Activated CD4-positive, alpha-beta T cell treated with anti-CD3 and anti-CD28 coated beads, Interleukin-2, amount 10 ng/mL, durations not matched to agents 7 days and 5 days (primary cell): ENCODE measurements at places on chromosomes 5 and 9. TPM values are rescaled to one million over a fixed set of nuclear protein-coding genes. Genes with fewer than 3 reads are reported as not detected.

DNA sequence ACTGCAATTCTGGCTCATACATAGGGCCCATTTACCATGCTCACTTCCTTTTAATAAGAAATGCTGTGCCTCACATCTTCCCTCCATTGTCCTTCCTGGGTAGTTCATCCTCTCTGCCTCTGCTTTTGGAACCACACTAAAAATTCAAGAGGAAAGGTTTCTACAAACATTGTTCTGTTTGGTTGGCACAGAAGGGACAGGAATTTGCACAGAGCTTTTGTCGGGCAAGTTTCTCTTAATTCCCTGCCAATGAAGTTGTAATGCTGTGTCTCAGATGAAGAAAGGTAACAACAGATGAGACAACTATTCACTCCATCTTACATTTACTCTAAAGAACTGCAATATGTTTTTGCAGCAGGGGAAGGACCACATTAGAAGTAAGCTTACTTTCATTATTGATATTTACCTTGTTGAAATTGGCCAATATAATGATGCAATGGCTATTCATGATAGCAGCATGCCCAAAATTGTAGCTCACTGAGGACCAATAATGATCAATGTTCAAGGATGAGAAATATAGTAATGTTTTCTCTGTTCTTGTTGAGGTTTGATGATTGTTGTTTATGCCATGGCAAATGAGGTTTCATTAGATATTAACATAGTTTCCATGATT is 82.5 kb upstream of the HMHB1 start:
- no peak overlapping the region for H3K4me3 ChIP-seq
- H3K27me3 ChIP-seq: peaks cover 2% of the 10 kb centered on the region
- H3K36me3 ChIP-seq: no peaks in the 10 kb centered on the region
- no peak overlapping the region for H3K27ac ChIP-seq

The IL13 gene
- 2.8 TPM for total RNA-seq

DNA sequence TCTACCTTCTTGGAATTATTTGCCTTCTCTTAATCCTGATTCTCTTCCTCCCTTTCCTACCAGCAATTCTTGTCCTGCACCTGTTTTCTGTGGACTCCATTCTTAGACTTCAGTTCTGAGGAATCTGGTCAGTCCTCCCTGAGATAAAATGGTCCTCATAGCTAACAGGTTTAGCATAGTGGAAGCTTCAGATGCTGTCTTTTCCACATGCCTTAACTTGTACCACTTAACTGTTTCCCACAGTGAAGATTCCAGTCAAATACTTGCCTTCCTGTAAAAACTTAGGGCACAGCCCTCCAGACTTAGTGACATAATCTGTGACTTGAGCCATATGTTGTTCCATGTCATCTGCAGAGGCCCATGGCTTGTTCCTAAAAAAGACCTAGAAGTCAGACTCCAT is 261.3 kb downstream of the CWC27 start:
- no peaks in the 10 kb centered on the region for H3K36me3 ChIP-seq
- no peaks in the 10 kb centered on the region for H3K27me3 ChIP-seq
- H3K27ac ChIP-seq: no peak overlapping the region
- no peak overlapping the region for H3K4me3 ChIP-seq
- no peak for DNase-seq

The PROB1 gene
- total RNA-seq: 3.4 TPM

GRCh38 chr9:136567651-136568287 is 21.9 kb upstream of the NOTCH1 start:
- H3K4me1 ChIP-seq: no peaks in the 10 kb centered on the region
- H3K27me3 ChIP-seq: no peaks in the 10 kb centered on the region

The IPPK gene
- 9.6 TPM for total RNA-seq

The RUFY1 gene
- total RNA-seq: 50.5 TPM

The WDR36 gene
- 32.0 TPM for total RNA-seq

DNA sequence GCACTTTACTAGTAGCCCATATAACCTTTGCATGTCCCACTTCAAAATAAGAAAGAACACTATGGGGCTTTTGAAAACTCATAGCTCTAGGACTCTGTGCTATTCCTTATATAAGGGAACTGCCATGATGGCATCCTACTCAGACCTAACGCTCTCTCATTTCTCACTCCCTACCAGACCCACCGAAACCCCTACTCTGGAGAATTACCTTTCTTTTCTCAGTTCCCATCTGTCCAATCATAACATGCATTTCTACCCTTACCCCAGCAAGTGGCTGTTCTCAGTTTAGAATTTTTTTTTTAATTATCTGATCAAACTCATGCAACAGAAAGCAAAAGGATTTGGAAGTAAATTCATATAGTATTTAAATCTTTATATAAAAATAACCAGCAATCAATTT is 27.3 kb downstream of the CARNMT1 start:
- H3K4me1 ChIP-seq: peaks cover 3% of the 10 kb centered on the region
- no peaks in the 10 kb centered on the region for H3K27me3 ChIP-seq
- peaks cover 13% of the 10 kb centered on the region for H3K36me3 ChIP-seq
- no peak overlapping the region for H3K27ac ChIP-seq

GRCh38 chr9:105658351-105658750 is 3.9 kb upstream of the TAL2 start:
- no peak overlapping the region for H3K27ac ChIP-seq
- peaks cover 32% of the 10 kb centered on the region for H3K27me3 ChIP-seq
- H3K36me3 ChIP-seq: no peaks in the 10 kb centered on the region
- peaks cover 6% of the 10 kb centered on the region for H3K4me1 ChIP-seq

DNA sequence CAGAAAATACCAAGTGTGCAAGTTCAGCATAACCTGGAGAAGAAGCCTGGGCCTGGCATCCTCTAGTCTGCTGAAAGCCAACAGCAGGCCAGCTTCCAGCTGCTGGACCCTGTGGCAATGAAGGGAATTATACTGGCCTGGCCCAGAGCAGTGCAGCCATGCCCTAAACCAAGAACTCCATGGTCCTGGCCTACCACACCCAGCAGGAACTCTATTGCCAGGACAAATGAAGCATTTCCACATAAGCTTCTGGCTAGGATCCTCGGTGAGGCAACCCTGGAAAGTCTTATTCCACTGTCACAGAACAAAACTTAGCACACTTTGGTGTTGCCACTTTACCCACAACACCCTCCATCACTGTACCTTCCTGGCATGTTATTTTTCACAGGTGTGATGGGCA is 35.5 kb downstream of the CDK5RAP2 start:
- peaks cover 63% of the 10 kb centered on the region for H3K36me3 ChIP-seq
- H3K4me3 ChIP-seq: no peak overlapping the region
- H3K27me3 ChIP-seq: no peaks in the 10 kb centered on the region
- H3K27ac ChIP-seq: no peak overlapping the region

DNA sequence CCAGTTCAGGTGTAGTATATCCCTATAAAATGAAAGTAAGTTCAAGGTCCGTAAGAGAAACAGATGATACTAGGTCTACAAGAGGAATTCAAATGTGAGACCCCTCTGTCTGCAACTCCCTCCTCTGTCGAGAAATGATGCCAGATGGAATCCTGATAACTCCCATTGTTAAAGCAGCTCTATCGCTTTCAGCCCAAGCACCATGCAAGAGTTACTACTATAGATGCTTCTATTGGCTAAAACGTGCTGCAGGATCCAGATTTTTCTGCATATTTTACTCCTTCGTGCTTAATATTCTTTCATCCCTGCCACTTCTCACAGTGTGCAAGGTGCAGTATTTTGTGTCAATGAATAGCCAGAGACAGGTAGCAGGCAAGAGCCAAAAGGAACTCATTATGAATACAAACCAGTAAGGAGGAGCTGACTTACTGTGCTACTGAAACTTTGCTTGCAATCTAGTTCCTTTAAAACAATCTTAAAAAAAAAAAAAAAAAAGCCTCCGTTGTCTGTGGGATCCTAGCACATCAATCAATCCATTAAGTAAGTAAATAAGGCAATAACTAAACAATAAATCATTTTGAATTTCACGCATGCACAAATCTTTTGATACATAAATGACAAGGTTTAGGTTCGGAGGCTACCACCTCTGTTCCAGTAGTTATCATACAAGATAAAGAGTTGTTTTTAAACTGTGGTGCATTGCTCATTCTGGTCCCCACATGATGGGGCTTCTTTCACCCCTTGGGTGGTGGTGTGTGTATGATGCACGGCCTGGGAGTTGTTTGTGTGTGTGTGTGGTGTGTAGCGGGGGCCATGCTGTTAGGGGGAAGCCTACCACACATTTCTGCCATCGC is 151.1 kb upstream of the MPDZ start:
- no peaks in the 10 kb centered on the region for H3K4me1 ChIP-seq
- DNase-seq: no peak
- no peaks in the 10 kb centered on the region for H3K36me3 ChIP-seq
- no peak overlapping the region for H3K4me3 ChIP-seq

The LPAR1 gene
- not detected for total RNA-seq

- no peak overlapping the region for H3K27ac ChIP-seq
- no peaks in the 10 kb centered on the region for H3K27me3 ChIP-seq
- peaks cover 12% of the 10 kb centered on the region for H3K36me3 ChIP-seq
- no peak overlapping the region for H3K4me3 ChIP-seq
These were observed 31.7 kb downstream of the ZDHHC21 start for GRCh38 chr9:14661421-14662059.

DNA sequence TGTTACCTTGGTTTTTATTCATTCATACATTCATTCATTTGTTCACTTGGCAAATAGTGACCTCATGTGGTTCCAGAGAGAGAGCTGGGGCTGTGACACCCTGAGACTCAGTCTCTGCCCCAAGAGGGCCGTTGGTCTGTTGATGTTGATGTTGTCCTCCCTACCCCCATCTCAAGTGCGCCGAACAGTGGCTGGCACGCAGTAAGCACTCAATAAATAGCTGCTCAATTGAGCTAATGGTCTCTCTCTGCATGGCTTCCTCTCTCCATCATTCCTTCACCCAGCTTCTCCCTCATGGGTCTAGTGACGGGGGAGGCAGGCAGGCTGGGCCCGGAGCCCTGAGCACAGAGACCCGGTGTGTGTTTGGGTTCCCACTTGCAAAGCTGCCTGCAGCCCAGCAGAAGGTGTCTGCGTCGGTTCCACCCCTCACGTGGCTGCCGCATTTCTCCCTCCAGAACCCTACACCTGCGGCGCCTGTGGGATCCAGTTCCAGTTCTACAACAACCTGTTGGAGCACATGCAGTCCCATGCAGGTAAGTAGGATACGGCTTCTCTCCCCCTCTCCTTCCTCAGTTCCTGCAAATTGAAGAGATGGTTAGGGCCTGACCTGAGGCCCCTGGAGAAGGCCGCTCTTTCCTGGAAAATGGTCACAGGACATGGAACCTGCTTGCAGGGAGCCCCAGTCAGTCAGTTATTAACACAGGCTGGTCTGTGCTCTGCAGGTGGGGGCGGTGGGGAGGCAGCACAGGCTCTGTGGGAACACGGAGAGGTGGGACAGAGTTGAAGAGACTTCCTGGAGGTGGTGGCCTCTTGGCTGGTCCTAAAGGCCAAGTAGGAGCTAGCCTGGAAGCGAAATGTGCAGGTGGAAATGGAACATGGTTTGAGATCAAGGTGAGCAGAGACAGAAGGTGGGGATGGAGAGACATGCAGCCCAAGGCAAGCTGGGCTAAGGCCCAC is 42.0 kb downstream of the AMBP start:
- H3K4me3 ChIP-seq: no peak overlapping the region
- no peaks in the 10 kb centered on the region for H3K36me3 ChIP-seq
- no peaks in the 10 kb centered on the region for H3K4me1 ChIP-seq
- DNase-seq: no peak

GRCh38 chr5:45533663-45534062 is 162.5 kb downstream of the HCN1 start:
- DNase-seq: no peak
- H3K4me1 ChIP-seq: no peaks in the 10 kb centered on the region
- no peak overlapping the region for H3K27ac ChIP-seq
- no peaks in the 10 kb centered on the region for H3K36me3 ChIP-seq
- H3K27me3 ChIP-seq: no peaks in the 10 kb centered on the region

DNA sequence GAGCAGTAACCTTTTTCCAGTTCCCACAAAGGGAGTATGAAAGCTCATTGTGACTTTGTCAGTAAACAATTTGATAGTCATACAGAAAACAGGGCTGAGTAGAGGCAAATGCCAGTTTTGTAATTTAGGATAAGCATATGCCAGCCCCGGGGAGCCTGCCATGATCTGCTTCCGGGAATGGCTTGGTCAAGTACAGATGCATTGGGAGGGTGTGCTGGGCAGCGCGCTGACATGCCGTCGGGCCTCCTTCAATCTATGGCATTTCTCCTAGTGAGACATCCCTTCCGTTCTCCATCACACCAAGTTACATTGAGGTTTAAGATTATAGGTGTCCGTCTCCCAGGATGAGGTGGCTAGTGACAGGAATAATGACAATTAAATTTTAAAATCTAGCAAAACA is 48.6 kb downstream of the GNA14 start:
- no peak overlapping the region for H3K4me3 ChIP-seq
- no peaks in the 10 kb centered on the region for H3K36me3 ChIP-seq
- H3K4me1 ChIP-seq: peaks cover 11% of the 10 kb centered on the region
- H3K27ac ChIP-seq: no peak overlapping the region

The ZNF300 gene
- 1.9 TPM for total RNA-seq

The TMC1 gene
- total RNA-seq: not detected

GRCh38 chr9:99489060-99489413 is 267.0 kb downstream of the SEC61B start:
- DNase-seq: no peak
- peaks cover 19% of the 10 kb centered on the region for H3K27me3 ChIP-seq
- no peak overlapping the region for H3K27ac ChIP-seq
- H3K4me1 ChIP-seq: peaks cover 4% of the 10 kb centered on the region
- no peaks in the 10 kb centered on the region for H3K36me3 ChIP-seq

The GABRA1 gene
- total RNA-seq: not detected

The MXD3 gene
- 107 TPM for total RNA-seq

- no peak for DNase-seq
- H3K27ac ChIP-seq: no peak overlapping the region
- peaks cover 1% of the 10 kb centered on the region for H3K4me1 ChIP-seq
- H3K36me3 ChIP-seq: no peaks in the 10 kb centered on the region
- no peak overlapping the region for H3K4me3 ChIP-seq
These were observed 11.2 kb downstream of the GPSM1 start for GRCh38 chr9:136338511-136338910.

The TNFSF15 gene
- total RNA-seq: 2.5 TPM

DNA sequence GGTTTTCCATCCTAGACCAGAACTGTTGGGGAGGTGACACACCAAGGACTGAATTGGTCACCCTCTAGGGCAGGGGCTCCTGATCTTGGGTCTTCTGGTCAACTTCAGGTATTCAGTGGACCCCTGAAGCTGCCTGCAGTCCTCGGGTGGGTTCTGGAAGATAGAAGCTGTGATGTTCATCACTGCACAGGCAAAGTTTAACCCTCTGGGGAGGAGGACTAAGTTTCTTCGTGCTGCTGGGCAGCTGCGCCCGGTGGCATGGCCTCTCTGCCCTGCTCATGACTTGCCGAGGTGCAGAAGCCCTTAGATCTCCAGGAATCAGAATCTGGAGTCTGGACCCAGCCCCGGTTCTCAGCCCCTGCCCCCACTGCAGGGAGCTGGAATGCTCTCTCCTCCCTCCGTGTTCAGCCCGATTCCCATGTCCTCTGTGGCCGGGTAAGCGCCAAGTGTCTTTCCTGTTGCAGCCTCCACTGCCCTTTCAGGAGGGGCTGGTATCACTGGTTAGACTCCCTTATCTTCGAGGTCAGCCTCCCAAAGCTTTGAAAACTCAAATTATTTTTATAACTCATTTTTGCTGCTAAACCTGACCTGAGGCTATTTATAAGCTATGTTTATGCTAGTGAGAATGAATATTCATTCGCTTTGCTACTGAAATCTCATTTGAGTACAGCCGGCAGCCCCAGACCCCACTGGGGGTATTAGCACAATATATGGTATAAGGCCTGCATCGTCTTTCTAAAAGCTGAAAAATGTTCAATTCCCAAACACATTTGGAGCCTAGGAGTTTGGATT is 1.7 kb downstream of the LAMC3 start:
- no peak for DNase-seq
- H3K27ac ChIP-seq: no peak overlapping the region
- H3K4me1 ChIP-seq: peaks cover 3% of the 10 kb centered on the region
- no peaks in the 10 kb centered on the region for H3K36me3 ChIP-seq
- peaks cover 39% of the 10 kb centered on the region for H3K27me3 ChIP-seq
